CD4-positive, alpha-beta T cell treated with Interleukin-12 subunit alpha and Interleukin-12 subunit beta, for 1 hour (primary cell): ENCODE measurements at places on chromosomes 1 and 21.

DNA sequence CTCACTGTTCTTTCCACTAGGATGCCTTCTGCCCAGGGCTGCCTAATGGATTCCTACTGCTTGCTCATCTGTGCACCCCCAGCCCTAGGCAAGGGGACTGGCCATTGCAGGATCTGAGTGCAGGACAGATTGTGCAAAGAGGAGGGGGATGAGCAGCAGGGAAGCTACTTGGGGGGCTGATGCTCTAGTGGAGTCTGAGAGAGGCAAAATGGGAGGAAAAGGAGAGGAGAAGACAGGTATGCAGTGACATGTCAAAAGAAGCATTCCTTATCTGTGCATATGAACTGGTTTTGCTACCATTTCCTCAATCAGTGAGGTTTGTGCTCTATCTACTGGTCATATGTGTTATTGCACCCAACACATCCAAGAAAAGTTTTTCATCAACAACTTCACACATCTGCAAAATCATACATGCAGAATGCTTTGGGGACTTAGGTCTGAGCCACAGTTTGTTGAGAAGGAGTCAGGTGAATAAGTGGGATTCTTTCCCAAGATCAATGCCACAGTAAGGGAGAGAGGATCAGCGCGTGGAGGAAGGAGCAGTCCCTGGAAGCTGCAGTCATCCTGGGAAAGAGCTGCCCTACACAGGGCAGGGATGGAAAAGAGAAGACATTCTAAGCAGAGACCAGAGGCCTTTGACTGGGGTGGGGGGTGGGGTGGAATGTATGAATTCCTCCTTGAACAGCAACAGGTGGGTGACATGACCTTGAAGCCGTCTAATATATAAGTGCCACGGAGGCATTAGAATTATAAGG lies 14.4 kb downstream of the SLC5A9 start:
- peak; percentile 41 for DNase-seq

GRCh38 chr1:96465441-96465840 lies 256.1 kb upstream of the PTBP2 start:
- DNase-seq, result no peak

DNA sequence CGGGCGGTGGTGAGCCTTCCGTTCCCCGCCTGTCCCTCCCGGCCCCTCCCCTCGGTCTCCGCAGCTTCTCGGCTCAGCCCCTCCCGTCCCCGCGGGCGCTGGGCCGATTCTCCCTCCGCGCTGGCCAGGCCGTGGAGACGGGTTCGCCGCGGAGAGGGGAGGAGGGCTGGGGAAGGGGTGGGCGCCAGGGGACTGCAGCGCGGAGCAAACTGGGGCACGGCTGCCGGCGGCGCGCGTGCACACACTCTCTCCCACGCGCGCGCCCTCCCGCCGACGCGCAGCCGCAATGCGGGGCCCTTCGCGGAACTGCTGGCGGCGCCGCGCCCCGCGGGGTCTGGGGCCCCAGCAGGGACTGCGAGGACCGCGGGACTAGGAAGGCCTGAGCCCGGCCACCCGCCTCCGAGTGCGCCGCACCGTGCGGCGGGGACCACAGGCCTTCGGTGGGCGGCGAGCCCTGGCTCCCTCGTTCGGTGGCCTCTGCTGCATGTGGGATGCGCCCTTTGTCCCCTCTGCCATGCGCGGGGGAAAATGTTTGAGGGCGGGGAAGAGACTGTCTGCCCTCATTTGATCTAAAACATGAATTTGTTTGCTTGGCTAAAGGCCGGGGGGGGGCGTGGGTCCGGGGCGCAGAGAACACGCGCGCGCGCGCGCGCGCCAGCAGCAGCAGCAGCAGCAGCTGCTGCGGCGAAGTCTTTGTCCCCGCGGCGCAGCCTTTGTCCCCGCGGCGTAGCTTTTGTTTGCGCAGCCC lies 90.7 kb upstream of the VAMP3 start:
- peak; percentile 59 for DNase-seq

DNA sequence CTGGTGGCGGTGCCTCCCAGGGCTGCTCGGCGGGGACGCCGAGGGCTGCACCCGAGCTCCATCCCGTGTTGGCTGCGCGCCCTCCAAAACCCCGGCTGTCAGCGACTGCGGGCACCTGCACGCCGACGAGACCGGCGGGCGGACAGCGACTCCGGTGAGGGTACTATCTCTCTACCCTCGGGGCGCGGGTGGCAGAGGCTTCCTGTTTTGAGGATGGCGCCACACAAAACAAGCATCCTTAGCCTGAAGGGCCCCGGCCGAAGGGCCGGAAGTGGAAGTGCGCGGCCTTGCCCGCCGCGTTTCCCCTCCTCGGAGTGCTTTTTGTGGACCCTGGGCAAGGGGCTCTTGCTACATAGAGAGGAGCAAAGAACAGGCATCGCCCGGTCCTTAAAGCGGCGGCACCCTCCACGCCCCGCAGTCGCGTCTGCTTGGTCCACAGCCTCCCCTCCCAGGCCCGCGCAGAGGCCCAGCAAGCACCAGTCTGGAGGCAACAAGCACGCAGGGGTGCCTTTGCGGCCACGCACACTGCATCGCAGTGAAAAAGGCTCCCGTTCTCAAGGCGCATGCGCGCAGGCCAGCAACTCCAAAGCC lies 561 bp upstream of the COQ8A start:
- peak; percentile 71 for DNase-seq

- no peak for DNase-seq
Measured at GRCh38 chr21:30838536-30838935, 9.0 kb upstream of the KRTAP7-1 start.

DNA sequence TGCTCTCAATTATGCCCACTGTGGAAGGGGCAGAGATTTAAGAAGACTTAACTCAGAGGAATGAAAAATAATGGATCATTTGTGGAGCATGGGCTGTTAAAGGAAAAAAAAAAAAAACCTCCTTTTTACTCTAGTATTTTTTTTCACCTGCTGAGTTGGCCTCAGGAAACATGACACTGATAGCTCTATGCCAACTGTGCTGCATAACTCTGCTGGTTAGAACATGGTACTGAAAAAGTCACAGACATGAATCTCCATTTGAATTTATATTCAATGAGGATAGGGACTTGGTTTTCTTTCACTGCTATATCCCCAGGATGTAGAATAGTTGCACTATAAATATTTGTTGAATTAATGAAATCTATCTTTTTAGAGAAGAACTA lies 86.1 kb upstream of the KIAA0040 start:
- no peak for DNase-seq

DNA sequence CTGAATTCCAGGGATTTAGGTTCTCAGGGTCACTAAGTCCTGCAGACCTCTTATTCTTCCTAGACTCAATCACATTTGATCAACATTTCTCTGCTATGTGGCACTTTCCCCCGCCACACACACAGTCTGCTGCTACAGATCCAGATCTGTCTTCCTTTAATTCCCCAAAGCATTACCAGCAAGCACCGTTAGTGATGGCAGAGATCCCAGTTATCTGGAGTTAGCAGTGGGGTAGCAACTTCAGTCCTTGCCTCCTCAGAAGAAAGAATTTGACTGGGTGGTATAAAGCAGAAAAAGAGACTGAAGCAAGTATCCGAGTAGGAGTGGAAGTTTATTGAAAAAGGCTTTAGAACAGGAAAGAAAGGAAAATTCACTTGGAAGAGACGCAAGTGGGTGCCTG lies 100.4 kb upstream of the ETV3 start:
- DNase-seq, result no peak

DNA sequence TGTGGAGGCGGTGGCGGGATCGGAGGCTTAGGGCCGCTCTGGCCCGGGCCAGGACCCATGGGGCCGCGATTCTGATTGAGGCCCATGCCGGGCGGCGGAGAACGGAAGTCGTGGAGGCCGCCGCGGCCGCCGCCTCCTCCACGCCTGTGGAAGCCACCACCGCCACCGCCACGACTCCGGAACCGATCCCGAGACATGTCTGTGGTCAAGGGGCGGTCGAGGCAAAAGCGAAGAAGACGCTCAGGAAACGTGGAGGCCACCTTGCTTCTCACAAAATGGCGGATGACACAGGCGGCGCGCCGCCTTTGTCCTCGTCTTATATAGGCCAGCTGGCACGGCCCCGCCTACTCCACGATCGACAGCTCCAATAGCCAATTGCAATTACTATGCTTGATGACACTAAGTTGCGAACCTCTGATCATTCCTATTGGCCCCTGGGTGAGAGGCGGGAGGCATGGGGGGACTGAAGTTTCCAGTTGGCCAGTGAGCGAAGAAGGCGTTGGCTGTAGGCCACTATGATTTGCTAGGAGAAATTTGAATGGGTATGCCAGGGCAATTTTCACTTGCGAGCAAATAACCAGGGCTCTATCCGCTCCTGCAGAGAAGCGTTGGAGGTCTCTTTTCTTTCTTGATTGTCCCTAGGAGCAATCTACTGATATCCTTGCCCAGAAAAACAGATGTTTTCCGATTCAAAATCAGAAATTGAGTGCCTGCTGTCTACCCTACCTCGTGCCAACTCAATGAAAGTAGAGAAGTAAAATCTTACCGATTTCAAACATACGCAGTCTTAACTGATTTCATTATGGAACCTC lies at the start of gene SFPQ:
TSS of gene SFPQ (minus strand) at position 293 of the 812 bp plus-strand sequence. CDS start at position 197, 96 bp downstream.
- peak; percentile 99 for DNase-seq

GRCh38 chr1:167463875-167464575 lies 54.3 kb downstream of the CD247 start:
- DNase-seq, result no peak

- DNase-seq, result no peak
Measured at GRCh38 chr1:156654700-156655099, 12.8 kb downstream of the BCAN start.

DNA sequence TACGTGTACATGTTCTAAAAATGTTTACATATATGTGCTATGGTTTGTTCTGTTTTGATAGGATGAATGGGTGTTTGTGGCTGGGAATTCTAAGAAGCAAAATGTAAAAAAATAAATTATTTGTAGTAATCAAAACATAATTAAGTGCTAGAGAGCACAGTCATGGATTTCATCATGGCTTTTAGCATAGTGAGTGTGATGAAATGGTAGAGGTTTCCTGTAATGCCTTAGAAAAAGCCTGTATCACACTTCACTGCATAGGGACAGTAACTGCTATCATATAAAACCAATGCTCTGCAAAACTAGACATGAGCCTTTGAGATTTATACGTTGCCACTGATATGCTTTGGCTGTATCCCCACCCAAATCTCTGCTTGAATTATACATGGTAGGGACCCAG lies 99.8 kb downstream of the PTGER3 start:
- DNase-seq, result no peak

- peak; percentile 72 for DNase-seq
Measured at GRCh38 chr1:11654137-11654938, at the start of the genes FBXO2 and FBXO44. Gene FBXO2, minus strand, starts transcription at chr1:11654429. Its CDS starts 89 bp downstream, at chr1:11654340. Gene FBXO44, plus strand, starts transcription at chr1:11654877. Its CDS starts 959 bp downstream, at chr1:11655836.

GRCh38 chr1:193355178-193355577 lies 168.8 kb upstream of the B3GALT2 start:
- DNase-seq, result no peak

- peak; percentile 13 for DNase-seq
Measured at GRCh38 chr1:230208619-230209261, 141.7 kb downstream of the GALNT2 start.
